Uterine smooth muscle cell (primary cell): ENCODE measurements at places on chromosomes 6 and 20. TPM values are rescaled to one million over a fixed set of nuclear protein-coding genes. Genes with fewer than 3 reads are reported as not detected.

Gene SNTA1
- 15.7 and 20.7 TPM in 2 replicates for total RNA-seq

Gene RTEL1
- 15.9 and 31.5 TPM in 2 replicates for total RNA-seq

Gene ACSS1
- 5.5 and 6.6 TPM in 2 replicates for total RNA-seq

Gene IRF4
- total RNA-seq = under 0.01 TPM in 2 replicates

Gene RAMACL
- 2.1 and 2.3 TPM in 2 replicates for total RNA-seq

Gene DNMT3B
- total RNA-seq = 5.1 and 7.4 TPM in 2 replicates

Gene DEFB124
- total RNA-seq = not detected in 2 replicates
